ENCODE measurements at places on chromosomes 12 and 14.

DNA sequence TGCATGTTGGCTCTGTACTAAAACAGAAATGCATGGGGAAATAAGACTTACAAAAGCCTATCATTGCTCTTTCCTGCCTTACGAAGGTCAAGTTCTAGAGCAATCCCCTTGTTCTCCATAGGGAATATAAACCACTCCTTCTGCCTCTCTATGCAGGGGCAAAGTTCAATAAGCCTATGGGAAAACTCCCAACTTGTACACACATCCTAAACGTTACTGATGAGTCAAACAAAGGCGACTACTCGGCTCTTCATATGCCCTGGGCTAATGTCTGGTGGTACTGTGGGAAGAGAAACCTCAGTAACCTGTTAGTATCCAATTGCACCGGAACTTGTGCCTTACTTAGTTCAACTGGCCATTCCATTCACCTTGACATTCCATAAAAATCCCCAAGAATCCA lies 32.7 kb downstream of the PRMT8 start:
- no peak for DNase-seq

- DNase-seq: no peak
These were observed 12.9 kb downstream of the ISCA2 start for GRCh38 chr14:74506411-74506851.

GRCh38 chr14:72236629-72237028 lies 304.4 kb downstream of the RGS6 start:
- DNase-seq: no peak

DNA sequence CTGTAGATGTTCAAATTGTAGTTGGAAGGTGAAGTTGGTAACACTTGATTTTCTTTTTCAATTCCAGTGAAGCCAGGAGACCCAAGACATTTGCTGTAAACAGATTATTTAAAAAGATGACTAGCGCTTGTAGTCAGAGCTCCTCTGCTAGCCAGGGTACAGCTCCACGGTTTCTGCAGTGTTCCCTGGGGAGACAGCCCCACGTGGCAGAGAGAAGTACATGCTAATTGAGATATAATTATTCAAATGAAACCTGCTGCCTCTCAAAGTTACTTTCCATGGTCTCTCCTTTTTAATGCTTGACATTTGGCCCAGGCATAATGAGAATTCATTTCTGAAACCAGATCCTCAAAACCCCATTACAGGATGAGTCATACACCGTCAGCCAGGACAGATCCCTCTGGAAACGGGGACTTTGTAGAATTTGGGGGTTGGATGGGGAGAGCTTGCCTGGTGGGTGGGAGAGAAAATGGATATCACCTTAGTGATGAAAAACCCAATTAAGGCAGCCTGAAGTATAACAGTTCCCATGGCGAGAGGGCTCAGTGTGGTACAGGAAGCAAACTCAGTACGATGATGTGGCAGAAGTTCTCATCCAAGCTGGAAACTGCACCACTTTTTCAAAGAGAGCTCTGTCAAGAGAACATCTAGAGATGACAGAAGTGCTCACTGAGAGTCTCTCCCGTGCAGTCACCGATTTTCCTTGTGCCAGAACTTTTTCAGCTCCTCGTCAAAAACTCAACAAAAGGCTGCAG lies 637.7 kb upstream of the TMEM132C start:
- no peak for DNase-seq

GRCh38 chr14:75561013-75561432 lies 17.4 kb upstream of the FLVCR2 start:
- no peak for DNase-seq

DNA sequence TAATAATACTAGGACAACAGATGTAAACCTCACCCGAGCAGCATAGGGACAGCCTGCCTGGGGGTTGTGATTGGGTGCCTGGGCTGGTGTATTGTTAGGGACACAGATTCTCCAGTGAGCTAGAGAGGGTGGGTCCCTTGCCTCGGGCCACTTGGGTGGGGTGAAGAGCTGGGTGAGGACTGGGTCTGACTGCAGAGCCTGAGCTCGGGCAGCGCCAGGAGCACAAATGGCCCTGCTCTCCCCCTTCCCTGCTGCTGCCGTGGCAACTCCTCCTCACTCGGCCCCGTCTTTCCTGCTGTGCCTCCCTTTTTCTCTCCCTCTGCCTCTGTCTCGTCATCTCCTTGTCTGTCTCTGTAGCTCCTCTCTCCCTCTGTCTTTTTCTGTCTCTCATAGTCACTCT lies 115.4 kb downstream of the GLT1D1 start:
- DNase-seq: no peak

DNA sequence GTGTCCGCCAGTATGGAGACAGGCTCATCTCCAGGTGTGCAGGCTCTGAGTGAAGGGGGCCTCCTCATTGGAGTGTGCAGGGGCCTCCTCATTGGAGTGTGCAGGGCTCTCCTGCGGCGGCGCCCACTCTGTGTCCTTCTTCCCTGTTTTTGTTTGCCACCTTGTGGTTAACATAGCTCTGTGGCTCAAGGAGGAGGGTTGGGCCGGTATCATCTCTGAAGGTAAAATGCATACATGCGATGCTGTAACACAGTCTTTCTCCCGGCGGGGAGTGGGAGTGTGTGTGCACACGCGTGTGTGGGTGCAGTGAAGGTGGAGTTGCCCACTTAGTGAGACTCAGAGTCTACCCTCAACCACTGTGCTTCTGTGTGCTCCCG lies 429.4 kb downstream of the ZFP36L1 start:
- DNase-seq: no peak

DNA sequence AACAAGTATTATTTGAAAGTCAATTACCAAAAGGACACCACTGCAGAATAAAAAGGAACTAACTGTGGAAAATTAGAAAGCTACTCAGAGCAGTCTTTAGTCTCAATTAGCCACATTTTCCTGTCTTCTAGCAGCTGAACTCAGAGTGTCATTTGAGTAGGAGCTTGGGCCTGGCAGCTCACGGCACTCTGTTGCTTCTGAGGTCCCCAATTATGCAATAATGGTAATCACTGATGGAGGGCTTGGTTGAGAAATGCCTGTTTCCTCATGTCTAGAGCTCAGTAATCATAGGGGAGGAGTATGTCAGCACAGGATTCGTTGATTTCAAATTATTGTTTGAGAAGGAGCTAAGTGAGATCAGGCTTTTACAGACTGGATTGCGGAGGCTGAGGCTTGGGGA lies 108.6 kb downstream of the VRK1 start:
- no peak for DNase-seq

GRCh38 chr12:125399489-125399888 lies 334.3 kb downstream of the AACS start:
- no peak for DNase-seq

- no peak for DNase-seq
These were observed 57.6 kb downstream of the HEATR5A start for GRCh38 chr14:31362746-31363145.

DNA sequence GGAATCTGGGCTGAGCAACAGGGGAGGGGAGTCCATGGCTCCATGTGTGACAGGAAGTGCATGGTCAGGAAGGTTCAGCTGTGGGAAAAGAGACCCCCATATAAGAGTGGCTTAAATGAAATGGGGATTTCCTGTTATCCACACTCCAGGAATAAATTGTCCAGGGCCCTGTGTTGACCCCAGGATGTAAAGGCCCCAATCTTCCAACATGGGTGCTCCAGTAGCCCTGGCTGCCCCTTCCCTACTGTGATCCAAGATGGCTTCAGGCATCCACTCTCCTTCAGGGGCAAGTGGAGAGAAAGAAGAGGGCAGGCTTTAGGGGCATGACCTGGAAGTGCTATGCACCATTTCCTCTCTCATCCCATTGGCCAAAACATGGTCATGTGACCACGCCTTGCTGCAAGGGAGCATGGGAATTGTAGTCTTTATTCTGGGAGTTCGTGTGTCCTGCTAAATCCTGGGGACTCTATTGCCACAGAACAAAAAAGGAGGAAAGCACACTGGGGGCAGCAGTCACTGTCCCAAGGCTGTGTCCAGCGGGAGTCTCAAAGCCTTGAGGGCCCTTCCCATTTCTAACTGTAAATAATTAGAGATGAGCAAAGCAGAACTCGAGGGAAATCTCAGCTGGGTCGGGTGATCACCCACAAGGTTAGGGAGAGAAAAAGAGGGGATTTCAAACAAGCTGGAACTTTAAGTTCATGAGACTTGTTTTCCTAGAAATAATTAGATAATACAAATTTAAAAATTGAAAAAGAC lies 289.2 kb downstream of the ADGRD1 start:
- DNase-seq: no peak

DNA sequence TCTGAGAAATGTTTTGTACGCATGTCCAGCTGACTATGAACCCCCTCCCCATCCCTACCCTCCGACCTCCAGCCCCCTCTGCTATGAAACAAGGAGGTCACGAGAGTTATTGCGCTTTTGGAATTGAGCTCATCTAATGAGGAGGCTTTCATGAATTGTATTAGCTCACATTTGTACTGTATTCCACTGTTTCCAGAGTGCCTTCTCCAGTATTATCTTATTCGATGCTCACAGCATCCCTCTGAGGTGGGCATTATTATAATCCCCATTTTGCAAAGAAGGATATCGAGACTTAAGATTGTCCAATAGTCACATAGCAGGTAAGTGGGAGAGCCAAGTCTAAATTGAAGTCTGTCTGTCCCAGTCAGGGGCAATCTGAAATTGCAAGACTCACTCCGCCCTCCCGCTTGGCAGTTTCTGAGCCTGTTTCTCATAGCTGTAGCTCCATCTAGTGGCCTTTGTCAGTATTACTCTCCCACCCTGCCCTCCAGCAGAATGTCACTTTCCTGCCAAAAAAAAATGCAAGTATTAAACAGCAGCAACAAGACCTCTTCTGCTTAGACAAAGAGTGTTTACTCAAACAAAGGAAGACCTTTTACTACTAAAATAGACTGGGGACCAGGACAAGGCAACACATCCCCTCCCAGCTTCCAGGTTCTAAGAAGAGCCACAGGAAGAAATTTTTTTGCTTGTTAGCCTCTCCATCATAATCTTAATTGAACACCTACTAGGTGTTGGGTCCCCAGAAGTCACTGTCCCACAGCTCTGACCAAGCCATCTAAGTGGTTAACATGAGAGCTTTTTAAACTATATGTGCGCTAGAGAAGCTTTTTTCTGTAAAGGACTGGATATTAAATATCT lies 48.6 kb upstream of the TMEM233 start:
- peak; percentile 24 for DNase-seq

- DNase-seq: no peak
These were observed 68.6 kb downstream of the TMEM30B start for GRCh38 chr14:61212546-61212945.

DNA sequence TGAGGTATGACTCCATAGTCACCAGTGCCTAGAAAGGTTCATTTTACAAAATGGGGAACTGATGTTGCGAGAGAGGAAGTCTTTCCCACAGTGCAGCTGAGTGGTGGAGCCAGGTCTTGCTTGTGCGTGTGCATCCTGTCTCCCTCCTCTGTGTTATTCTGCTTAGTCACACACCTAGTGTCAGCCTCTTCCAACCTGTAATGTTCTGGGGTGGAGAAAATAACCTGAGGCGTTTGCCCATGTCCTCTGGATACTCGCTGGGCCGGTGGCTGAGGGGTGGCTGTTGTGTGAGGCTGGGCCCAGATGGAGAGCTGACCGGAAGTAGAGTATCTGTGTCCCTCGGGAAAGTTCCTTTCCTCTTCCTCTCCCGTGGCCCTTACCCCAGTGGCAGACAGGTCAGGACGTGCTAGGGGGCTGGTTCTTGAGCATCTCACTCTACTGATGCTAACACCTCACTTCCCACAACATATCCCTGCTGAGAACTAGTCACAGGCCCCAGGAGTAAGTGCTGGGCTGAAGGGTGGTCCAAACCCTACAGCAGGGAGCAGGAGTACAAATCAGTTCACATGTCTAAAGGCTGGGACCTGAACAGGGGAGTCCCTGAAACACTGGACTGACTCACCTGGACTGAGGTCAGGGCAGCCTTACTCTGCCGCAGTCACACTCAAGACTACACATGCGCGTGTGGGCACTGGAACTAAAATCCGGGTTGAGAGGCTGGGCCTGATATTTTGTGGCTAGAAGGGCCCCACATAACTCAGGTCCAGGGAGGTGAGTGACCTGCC lies 7.0 kb downstream of the MLF2 start:
- no peak for DNase-seq

DNA sequence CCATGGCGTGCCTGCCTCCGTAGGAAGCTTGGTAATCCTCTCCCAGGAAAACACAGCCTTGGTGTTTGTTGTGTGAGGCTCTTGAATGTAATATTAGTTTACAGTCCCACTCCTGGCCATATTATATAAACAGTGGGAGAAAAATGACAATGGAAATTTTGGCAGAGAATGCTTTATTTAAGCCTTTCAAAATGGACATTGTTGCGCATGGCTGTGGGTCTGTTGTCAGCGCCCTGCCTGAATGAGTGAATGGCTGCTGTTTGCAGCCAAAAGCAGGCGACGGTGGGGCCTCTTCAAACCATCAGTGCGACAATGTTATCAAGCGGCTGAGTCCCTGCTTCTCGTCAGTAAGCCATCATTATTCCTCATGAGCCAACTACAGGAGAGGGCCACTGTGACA lies 201.8 kb upstream of the RMST start:
- no peak for DNase-seq

DNA sequence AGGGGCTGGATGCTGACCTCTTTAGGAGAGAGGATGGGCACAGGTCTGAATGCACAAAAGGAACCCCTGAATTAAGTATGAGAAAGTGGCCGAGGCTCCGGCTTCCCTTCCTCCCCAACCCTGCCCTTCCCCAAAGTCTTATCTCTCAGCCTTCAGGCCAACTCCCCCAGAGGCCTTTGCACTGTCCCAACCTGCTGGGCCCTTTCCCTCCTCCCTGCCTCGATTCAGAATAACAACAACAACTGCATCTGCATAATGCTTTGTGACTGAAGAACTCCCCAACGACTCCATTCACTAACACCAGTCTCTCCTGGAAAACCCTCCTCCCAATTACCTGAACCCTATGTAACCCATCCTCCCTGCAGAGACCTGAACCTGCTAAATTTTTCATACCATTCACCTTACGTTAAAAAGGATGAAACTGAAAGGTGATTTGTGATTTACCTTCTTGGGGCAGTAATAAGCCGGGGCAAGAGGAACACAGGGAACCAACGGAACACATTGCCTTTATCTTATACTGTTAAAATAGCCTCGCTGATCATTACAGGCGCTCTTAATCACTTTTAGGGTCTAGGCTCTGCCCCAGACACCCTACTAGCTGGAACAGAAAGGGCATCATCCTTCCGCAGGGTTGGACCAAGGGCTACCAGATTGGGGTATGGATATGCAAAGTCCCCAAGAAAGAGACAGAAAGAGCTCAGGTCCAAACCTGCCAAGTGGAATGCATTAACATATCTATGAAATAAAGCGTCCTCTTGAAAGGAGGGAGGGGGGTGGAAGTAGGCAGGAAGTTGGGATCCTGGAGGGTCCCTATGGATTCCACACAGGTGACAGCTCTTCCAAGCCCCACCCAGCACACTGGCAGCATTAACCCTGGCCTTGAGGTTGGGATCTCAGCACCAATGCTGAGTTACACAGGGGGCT lies 24.2 kb upstream of the FOXN3 start:
- DNase-seq: no peak

All from activated naive CD8-positive, alpha-beta T cell treated with anti-CD3 and anti-CD28 coated beads, Interleukin-2, amount 50 U/mL, for 16 hours (primary cell).